ENCODE measurements at places on chromosomes 11 and 22. TPM values are rescaled to one million over a fixed set of nuclear protein-coding genes. Genes with fewer than 3 reads are reported as not detected.

Gene CCDC117
- 26.3 TPM for total RNA-seq

Gene LRP4
- total RNA-seq: not detected

Gene FAM227A
- total RNA-seq: not detected

Gene SMDT1
- total RNA-seq: 14.9 TPM

Gene COMMD9
- 75.0 TPM for total RNA-seq

Gene IL17REL
- total RNA-seq: not detected

Measured in mononuclear cell (primary cell).